Melanocyte of skin (primary cell): ENCODE measurements at places on chromosomes 5 and 9. TPM values are rescaled to one million over a fixed set of nuclear protein-coding genes. Genes with fewer than 3 reads are reported as not detected.

Gene ENG
- 14.2 and 19.3 TPM in 2 replicates for total RNA-seq

Gene PTRH1
- total RNA-seq = 26.4 and 28.0 TPM in 2 replicates

Gene PDE8B
- total RNA-seq = under 0.01 and 0.15 TPM in 2 replicates

Gene WDR70
- 18.3 and 27.1 TPM in 2 replicates for total RNA-seq

Gene ABCA2
- total RNA-seq = 15.5 and 20.7 TPM in 2 replicates

Gene PCDHA1
- not detected in 2 replicates for total RNA-seq

Gene CDKN2B-AS1
- 2.3 and 3.4 TPM in 2 replicates for total RNA-seq

Gene FLT4
- total RNA-seq = under 0.01 TPM in 1 of 2 replicates, not detected in the other

Gene ENTPD2
- not detected in 2 replicates for total RNA-seq

Gene C8G
- under 0.01 TPM in 1 of 2 replicates, not detected in the other for total RNA-seq

Gene AK8
- total RNA-seq = 0.36 and 1.4 TPM in 2 replicates

Gene NRARP
- total RNA-seq = under 0.01 TPM in 1 of 2 replicates, not detected in the other

Gene SLC36A3
- total RNA-seq = not detected in 2 replicates

Gene SH3RF2
- total RNA-seq = under 0.01 and 0.15 TPM in 2 replicates

Gene SV2C
- total RNA-seq = not detected in 2 replicates

Gene PCDHA9
- total RNA-seq = under 0.01 TPM in 1 of 2 replicates, not detected in the other

Gene CNTNAP3
- 1.2 TPM in 1 of 2 replicates, not detected in the other for total RNA-seq

Gene TERT
- not detected in 2 replicates for total RNA-seq

Gene FBP2
- total RNA-seq = not detected in 2 replicates

Gene NEURL1B
- total RNA-seq = 1.4 and 1.7 TPM in 2 replicates

Gene GMCL2
- total RNA-seq = not detected in 2 replicates

Gene FOXI1
- total RNA-seq = not detected in 2 replicates

Gene BAAT
- total RNA-seq = under 0.01 TPM in 2 replicates

Gene FGF10
- not detected in 2 replicates for total RNA-seq

Gene PDZD2
- 1.8 and 3.4 TPM in 2 replicates for total RNA-seq

Gene PTGS1
- total RNA-seq = under 0.01 and 0.31 TPM in 2 replicates

Gene DAB2
- total RNA-seq = 362 and 482 TPM in 2 replicates

Gene FAM81B
- not detected in 2 replicates for total RNA-seq

Gene SLC23A1
- total RNA-seq = not detected in 2 replicates

Gene PCDHB7
- total RNA-seq = under 0.01 TPM in 2 replicates

Gene ZNF367
- 3.1 and 6.9 TPM in 2 replicates for total RNA-seq

Gene PDCD1LG2
- total RNA-seq = 6.5 and 9.6 TPM in 2 replicates

Gene CARTPT
- total RNA-seq = not detected in 2 replicates

Gene CCDC152
- total RNA-seq = under 0.01 and 0.34 TPM in 2 replicates

Gene C9orf153
- not detected in 2 replicates for total RNA-seq

Gene SPINK7
- total RNA-seq = not detected in 2 replicates

Gene BTNL9
- total RNA-seq = not detected in 2 replicates

Gene GDNF
- total RNA-seq = not detected in 2 replicates

Gene PCDHA10
- total RNA-seq = under 0.01 TPM in 1 of 2 replicates, not detected in the other

Gene F12
- total RNA-seq = 1.0 and 1.1 TPM in 2 replicates

Gene CER1
- total RNA-seq = not detected in 2 replicates

Gene PGM5
- 1.4 and 3.3 TPM in 2 replicates for total RNA-seq

Gene IL3
- not detected in 2 replicates for total RNA-seq

Gene TAS2R1
- total RNA-seq = not detected in 2 replicates

Gene PKN3
- 8.0 and 11.7 TPM in 2 replicates for total RNA-seq

Gene PCDHA4
- total RNA-seq = under 0.01 TPM in 2 replicates

Gene PCDHB9
- not detected in 2 replicates for total RNA-seq

Gene PCDHGA6
- 1.00 and 1.7 TPM in 2 replicates for total RNA-seq

Gene NMRK1
- total RNA-seq = 12.0 and 22.5 TPM in 2 replicates

Gene DNM1
- total RNA-seq = 0.67 and 0.77 TPM in 2 replicates

Gene ELOVL7
- 0.31 and 1.00 TPM in 2 replicates for total RNA-seq

Gene KIF3A
- total RNA-seq = 15.3 and 18.0 TPM in 2 replicates
